ENCODE measurements at places on chromosomes 11 and 22.

DNA sequence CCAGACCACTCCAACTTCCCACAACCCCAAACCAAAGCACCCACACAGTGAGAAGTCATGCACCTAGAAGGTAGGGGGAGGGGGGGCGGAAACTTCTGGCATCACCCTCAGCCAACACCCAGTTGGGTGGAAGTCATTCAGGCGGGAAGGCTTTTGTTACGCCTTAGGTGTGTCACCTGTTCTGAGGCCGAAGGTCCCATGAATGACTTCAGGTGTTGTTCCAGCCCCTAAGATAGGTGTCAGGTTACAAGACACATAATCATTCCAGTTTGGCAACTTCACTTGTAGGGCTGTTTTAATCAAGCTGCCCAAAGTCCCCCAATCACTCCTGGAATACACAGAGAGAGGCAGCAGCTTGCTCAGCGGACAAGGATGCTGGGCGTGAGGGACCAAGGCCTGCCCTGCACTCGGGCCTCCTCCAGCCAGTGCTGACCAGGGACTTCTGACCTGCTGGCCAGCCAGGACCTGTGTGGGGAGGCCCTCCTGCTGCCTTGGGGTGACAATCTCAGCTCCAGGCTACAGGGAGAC lies at the start of gene TMPRSS4:
TMPRSS4 (plus strand) TSS at position 325 of the 528 bp plus-strand sequence. CDS start 225 bp downstream, outside the sequence.
- DNase-seq: no peak

DNA sequence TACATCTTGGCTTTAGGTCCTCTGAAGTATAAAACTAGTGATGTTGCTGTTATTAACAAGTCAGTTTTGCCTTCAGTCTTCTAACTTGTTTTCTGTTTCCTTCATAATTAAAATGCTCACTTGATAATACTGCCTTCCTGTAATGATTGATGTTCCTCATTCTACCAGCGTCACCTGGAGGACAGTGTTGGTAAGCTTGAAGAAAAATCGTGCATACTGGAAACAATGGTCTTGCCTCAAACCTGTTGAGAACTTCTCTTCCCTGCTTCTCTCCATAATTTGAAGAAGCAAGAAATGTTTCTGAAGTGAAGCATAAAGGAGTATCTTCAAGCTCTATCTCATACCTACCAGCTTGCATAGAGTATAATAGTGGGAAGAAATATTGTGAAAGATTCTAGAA lies 3.0 kb downstream of the YWHAH start:
- peak; percentile 66 for DNase-seq

DNA sequence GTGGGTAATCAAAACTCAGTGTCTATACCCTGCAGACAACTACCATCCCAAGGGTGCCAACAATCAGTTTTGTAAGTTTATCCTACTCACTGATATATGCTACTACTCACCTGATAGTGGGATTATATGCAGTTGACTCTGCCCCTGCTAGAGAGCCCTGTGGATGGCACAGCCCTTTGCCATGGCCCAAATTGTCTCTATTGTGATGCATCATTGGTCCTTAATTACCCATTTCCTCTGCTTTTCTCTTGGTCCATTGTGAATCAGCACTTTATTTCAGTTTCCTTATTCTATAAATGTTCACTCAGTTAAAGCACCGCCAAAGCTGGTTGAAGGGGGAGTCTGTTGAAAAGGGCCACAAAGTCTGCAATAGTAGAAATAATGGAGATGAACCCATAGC lies 42.3 kb downstream of the PLAAT5 start:
- no peak for DNase-seq

DNA sequence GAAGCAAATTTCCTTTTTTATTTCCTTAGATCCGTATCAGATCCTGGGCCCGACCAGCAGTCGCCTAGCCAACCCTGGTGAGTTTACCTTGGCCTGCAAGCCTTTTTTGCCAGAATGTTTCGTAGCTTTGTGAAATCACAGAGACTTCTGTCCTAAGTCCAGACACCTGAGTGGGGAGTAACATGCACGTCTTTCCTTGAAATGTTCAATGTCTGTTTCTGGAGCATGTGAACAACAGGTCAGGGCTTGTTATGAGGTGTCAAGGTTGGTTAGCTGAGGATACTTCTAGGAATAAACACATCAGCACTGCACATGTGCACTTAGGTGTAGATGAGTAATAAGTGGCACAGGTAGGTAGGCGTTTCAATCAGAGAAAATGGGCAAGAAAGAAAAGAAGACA lies 58.0 kb downstream of the KCNJ1 start:
- DNase-seq: no peak

GRCh38 chr22:49999946-50000586 lies 12.5 kb downstream of the IL17REL start:
- DNase-seq: no peak

- peak; percentile 91 for DNase-seq
These were observed 58.4 kb upstream of the PSMA1 start for GRCh38 chr11:14578541-14578956.

DNA sequence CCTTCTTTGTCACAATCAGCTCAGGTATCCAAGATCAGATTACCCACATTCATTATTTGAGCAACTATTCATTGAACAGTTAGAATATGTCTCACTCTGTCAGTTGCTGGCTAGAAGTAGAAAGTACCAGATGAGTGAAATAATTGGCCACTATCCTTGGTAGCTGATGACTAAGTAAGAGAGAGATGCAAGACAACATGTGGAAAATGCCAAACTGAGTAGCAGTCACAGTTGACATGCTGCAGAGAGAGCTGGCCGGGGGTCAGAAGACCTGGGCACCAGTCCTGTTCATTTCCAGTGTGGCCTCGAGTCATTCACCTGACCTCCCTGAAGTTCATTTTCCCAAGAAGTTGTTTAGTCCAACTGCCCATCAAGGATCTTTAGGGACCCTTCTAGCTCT lies 22.5 kb upstream of the SMIM35 start:
- no peak for DNase-seq

DNA sequence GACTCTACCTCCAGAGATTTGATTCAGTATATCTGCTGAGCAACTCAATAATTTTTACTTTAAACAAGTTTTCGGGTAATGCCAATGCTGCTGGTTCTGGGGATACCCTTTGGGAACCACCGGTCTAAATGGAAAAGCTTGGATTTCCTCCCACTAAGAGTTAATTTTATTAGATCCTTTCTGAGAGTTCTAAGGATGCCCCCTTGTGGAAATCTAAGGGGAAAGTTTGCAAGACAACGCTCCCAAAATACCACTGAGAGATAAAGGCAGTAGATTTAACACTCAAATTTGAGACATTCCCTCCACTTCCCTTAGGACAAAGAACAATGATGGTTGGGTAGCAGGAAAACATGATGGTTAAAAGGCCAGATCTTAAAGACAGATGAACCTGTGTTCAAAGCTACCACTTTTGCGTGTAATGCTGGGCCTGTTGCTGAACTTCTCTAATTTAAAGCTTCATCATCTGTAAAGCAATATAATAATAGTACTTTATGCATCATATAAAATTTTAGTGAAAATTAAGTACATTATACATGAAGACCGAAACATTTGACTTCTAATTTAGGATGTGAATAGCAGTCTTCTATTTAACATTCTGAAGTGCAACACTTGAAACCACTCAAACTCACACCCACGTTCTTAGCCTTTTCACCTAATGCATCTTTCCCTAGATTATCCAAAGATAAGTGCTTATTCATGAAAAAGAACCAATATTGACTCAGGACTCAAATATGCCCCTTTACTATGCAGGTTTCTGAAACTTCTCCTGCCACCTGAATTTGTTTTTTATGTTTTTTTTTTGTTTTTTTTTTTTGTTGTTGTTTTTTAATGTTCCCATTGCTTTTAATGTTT lies 110.1 kb upstream of the LUZP2 start:
- no peak for DNase-seq

DNA sequence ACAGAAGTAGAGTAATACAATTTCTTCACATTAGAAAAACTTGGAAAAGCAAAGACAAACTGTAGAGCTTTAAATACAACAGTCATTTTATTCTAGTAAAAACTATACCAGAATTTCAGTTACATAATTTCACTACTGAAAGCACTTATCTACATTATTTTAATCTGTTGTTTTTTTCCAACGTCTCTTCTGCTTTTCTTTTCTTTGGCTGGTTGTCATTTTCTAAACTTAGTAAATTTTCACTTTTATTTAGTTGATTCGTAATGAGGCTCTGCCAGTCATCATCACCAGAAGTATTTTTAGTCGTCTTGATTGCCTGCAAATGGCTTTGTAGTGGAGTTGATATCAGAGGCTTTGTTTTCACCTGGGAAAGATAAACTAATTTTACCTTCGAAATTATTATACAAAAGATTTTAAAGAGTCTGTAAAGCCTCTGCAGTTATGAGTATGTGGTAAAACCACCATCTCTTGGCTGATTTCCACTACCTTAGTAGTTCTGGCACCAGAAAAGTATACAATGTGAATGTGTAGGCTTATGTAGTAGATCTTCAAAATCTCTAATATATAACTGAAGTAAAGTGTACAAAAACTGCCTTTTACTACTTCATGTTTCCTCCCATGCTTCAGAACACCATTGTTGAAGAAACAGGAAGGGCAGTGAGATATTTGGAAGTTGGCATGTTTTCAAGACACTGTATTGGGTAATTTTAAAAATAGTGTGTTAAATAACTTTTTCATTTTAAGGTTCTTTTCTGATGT lies 19.2 kb downstream of the EIF3M start:
- no peak for DNase-seq

DNA sequence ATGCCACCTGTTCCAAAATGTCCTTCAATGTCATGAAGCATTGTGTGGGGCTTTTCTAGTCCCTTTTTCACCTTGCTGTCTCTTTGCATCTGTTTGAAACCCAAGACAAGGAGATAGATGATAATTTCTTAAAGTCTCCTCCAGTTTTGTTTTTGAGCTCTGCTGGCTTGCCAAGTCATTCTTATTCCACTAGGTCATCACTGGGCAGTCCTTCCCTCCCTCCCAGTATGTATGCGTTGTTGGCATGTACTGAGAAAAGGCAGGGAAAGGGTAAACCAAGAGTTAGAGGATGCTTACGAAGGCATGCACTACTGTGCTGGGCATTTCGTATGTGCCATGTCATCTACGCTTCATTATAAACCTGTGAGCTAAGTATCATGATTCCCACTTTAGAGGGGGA lies 78.6 kb downstream of the PARVA start:
- DNase-seq: no peak

Measured in CD4-positive, alpha-beta T cell treated with Interleukin-2 at 100 ng/mL for 4 hours (primary cell).